Ascending aorta (tissue), 2 donors: ENCODE measurements at places on chromosomes 11 and 22. TPM values are rescaled to one million over a fixed set of nuclear protein-coding genes. Genes with fewer than 3 reads are reported as not detected.
A peak's percentile ranks its signal among the peaks of the same experiment; 100 is the strongest.

ANGPTL5 gene
- total RNA-seq: not detected

MUC6 gene
- total RNA-seq: not detected

KCNJ4 gene
- not detected for total RNA-seq

WNT7B gene
- not detected for total RNA-seq

OR52H1 gene
- total RNA-seq: not detected

DNA sequence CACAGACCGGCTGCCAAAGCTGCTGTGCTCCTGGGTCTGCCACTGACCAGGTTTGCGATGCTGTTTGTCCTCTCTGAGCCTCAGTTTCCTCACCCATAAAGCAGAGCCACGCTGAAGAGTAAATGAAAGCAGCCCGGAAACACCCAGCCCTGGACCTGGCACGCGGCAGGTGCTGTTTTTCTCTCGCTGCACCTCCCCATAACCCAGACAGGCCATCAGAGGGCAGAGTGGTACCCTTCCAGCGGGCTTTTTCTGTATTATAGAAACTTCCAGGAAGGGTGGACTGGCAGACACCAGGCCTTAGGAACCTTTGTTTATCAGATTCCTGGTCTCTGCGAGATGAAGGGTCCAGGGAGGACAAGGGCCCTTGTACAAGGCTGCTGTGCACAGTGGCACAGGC, 17.9 kb upstream of the FGF19 start:
- H3K4me3 ChIP-seq: no peak overlapping the region
- no peaks in the 10 kb centered on the region for H3K4me1 ChIP-seq
- no peak for DNase-seq
- H3K27me3 ChIP-seq: no peaks in the 10 kb centered on the region

- H3K4me1 ChIP-seq: peaks cover 11% of the 10 kb centered on the region
- H3K27me3 ChIP-seq: no peaks in the 10 kb centered on the region
- no peak for DNase-seq
Measured at GRCh38 chr11:68470304-68470811, 9.8 kb downstream of the PPP6R3 start.

DNA sequence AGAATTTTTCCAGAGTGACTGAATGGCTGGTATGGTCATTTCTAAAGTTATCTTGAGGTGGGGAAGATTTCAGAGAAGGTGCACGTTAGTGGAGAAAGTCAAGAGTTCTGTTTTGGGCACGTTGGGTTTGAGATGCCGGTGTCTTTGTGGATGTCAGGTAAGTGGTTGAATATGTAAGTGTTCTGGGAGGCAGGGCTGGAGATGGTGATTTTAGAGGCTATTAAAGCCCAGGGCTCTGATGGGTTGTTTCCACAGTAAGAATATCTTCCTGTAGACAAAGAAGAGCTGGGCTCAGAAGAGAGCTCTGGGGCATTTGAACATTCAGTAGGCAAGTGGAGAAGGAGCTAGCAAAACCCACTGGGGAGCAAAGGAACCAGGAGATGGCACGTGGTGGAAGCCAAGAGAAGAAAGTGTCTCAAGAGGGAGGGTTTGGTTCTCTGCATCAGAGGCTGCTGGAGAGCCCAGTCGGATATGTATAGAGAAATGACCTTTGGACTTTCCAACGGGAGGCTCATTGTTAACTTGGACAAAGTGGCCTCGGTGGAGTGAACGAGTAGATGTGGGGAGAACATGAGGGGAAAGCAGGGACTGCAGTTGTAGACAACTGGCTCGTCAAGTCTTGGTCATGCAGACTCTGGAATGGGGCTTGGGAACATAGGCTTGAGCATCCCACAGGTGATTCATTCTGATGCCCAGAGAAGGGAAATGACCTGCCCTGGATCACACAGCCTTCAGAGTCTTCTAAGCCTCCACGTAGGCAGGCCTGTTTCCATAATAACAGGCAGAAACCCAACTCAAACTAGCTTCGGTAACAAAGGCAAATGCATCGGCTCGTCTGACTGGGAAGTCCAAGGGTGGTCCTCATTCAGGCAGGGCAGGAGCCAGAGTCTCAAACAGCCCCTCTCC, 98.4 kb upstream of the PARVA start:
- H3K27me3 ChIP-seq: no peaks in the 10 kb centered on the region
- no peak overlapping the region for H3K4me3 ChIP-seq
- no peaks in the 10 kb centered on the region for H3K4me1 ChIP-seq
- H3K27ac ChIP-seq: peak overlapping the region; percentile 12
- peaks cover 5% of the 10 kb centered on the region for H3K36me3 ChIP-seq
- DNase-seq: no peak

- H3K4me1 ChIP-seq: peaks cover 27% of the 10 kb centered on the region
- DNase-seq: peak; percentile 77
- H3K27ac ChIP-seq: peak overlapping the region; percentile 80
- peak overlapping the region; percentile 61 for H3K4me3 ChIP-seq
- peaks cover 11% of the 10 kb centered on the region for H3K27me3 ChIP-seq
Measured at GRCh38 chr22:50531546-50531961, 1.7 kb upstream of the TYMP start.

DNA sequence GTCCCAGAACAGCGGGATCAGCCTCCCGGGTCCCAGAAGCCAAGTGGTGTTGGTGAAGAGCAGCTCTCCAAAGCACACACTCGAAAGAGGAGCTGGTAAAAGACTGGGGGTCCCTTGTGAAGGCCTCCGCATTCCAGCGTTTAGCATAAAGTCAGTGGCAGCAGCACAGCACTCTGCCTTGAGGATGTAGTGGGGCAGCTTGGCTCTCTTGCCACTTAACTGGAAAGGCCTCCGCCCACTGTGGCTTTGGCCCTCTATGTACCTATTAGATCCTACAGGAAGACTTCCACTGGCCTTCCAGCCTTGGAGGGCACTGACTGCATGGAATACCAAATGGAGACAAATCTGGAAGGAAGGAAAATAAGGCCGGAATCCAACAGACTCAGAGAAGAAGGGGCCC, 1455.3 kb downstream of the BRD1 start:
- H3K27me3 ChIP-seq: no peaks in the 10 kb centered on the region
- no peaks in the 10 kb centered on the region for H3K36me3 ChIP-seq
- DNase-seq: peak; percentile 27

- no peak for DNase-seq
- no peaks in the 10 kb centered on the region for H3K27me3 ChIP-seq
- no peaks in the 10 kb centered on the region for H3K36me3 ChIP-seq
- no peak overlapping the region for H3K4me3 ChIP-seq
- no peaks in the 10 kb centered on the region for H3K4me1 ChIP-seq
- no peak overlapping the region for H3K27ac ChIP-seq
Measured at GRCh38 chr22:18136563-18137320, 13.2 kb upstream of the USP18 start.

- no peaks in the 10 kb centered on the region for H3K36me3 ChIP-seq
- H3K27ac ChIP-seq: no peak overlapping the region
- no peaks in the 10 kb centered on the region for H3K27me3 ChIP-seq
- no peak for DNase-seq
- H3K4me1 ChIP-seq: no peaks in the 10 kb centered on the region
Measured at GRCh38 chr11:9601876-9602199, 28.4 kb downstream of the WEE1 start.

DNA sequence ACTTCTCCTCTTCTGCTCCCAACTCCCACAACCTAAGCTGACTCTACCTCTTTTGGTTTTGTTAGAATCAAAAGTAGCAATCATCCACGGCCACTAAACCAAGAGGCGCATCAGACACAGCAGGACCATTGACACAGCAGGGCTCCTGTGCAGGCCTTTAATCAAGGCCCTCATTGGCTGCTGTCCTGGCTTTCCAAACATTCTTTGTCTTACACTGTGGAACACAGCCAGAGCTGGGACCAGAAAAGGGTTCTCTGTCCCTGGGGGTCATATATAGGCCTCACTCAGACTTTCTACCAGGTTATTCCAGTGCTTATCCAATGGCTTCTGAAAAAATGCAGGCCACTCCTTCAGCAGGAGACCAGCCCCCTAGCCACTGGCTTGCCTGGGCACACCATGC, 212.7 kb upstream of the NTM start:
- H3K4me3 ChIP-seq: no peak overlapping the region
- H3K36me3 ChIP-seq: no peaks in the 10 kb centered on the region
- no peaks in the 10 kb centered on the region for H3K27me3 ChIP-seq
- H3K27ac ChIP-seq: no peak overlapping the region
- H3K4me1 ChIP-seq: no peaks in the 10 kb centered on the region

GRCh38 chr11:122920579-122920978, 38.0 kb downstream of the JHY start:
- no peak overlapping the region for H3K4me3 ChIP-seq
- no peaks in the 10 kb centered on the region for H3K4me1 ChIP-seq
- DNase-seq: no peak
- no peaks in the 10 kb centered on the region for H3K36me3 ChIP-seq
- no peak overlapping the region for H3K27ac ChIP-seq

- H3K4me1 ChIP-seq: peaks cover 18% of the 10 kb centered on the region
- no peaks in the 10 kb centered on the region for H3K36me3 ChIP-seq
Measured at GRCh38 chr11:555780-556661, 4.5 kb downstream of the LMNTD2 start.

DNA sequence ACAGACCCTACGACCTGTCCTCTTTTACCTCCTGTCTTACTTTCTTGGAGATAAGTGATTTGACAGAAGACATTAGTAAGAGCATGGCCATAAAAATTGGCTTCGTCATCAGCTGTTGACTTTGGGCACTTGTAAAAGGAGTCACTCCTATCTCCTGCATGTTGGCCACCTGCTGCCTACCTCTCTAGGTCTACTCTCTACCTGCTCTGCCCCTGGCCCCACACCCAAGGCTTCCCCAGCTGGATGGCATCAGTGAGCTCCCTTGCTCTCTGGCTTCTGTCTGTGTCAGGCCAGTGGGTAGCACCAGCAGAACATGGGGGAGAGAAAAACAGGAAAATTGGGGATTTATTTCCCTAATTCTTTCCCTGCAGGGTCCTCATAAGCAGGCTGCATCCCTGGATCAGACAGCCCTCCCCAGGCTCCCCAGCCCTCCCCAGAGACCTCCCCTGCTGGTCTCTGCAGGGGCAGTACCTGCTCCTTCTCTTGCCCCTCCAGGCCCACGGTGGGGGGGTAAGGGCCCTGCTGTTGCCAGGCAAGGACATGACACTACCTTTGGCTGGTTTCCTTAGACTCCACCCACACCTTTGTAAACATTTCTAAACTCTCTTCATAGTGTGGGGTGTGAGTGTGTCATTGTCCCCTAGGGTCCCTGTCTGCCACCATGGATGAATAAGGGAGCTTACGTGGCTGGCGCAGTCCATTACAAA, 157.0 kb upstream of the NECTIN1 start:
- H3K4me3 ChIP-seq: no peak overlapping the region
- H3K4me1 ChIP-seq: no peaks in the 10 kb centered on the region
- DNase-seq: no peak
- no peaks in the 10 kb centered on the region for H3K36me3 ChIP-seq
